ENCODE measurements at places on chromosomes 11 and 22. TPM values are rescaled to one million over a fixed set of nuclear protein-coding genes. Genes with fewer than 3 reads are reported as not detected.
A peak's percentile ranks its signal among the peaks of the same experiment; 100 is the strongest.

- H3K4me3 ChIP-seq, result no peak overlapping the region
- peaks cover 24% of the 10 kb centered on the region for H3K27me3 ChIP-seq
- no peaks in the 10 kb centered on the region for H3K36me3 ChIP-seq
- no peaks in the 10 kb centered on the region for H3K4me1 ChIP-seq
Measured at GRCh38 chr11:7098235-7098832, 9.5 kb downstream of the RBMXL2 start.

- peaks cover 10% of the 10 kb centered on the region for H3K4me1 ChIP-seq
- H3K27me3 ChIP-seq, result no peaks in the 10 kb centered on the region
- H3K36me3 ChIP-seq, result no peaks in the 10 kb centered on the region
- no peak overlapping the region for H3K27ac ChIP-seq
- no peak for DNase-seq
Measured at GRCh38 chr22:23784215-23784732, 2.5 kb upstream of the SMARCB1 start.

GRCh38 chr11:64854534-64855502 is 10.4 kb upstream of the CDC42BPG start:
- H3K36me3 ChIP-seq, result no peaks in the 10 kb centered on the region
- peaks cover 82% of the 10 kb centered on the region for H3K4me1 ChIP-seq
- peak overlapping the region; percentile 98 for H3K27ac ChIP-seq
- no peaks in the 10 kb centered on the region for H3K27me3 ChIP-seq
- H3K4me3 ChIP-seq, result no peak overlapping the region

DNA sequence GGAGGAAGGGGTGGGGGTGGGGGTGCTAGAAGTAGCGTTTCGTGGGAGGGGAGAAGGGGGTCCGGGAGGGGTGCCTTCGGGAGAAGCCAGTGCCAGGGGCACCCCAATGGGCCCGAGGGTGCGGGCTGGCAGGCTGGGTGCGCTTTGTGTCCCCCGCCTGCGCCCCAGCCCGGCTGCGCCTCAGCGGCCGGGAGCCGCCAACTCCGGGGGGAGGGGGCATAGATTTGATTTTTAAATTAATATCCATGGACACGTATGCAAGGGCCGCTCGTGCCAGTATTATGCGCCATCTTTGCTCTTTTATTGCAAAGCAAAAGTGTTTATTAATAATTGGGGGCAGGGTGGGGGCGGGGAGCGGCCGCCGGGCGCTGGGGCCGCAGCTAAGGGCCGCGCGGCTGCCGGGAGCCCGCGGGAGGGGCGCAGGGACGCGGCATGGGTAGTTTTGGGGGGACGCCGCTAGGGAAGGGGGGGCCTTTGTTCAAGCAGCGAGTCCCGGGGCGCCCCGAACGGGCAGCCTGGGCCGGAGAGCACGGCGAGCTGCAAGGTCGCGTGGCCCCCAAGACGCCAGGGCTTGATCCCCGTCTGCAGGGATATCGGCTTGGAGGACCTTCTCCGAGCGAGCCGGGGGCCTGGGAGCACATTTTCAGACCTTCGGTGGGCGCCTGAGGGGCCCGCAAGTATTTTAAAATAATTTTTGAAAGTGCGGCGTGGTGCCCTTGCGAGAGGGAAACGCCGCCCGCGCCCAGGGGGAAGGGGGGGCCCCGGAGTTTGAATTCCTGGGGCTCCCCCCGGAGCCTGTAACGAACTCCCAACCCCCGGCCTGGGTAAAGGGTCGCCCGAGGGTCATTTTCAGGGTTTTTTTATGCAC is 959 bp downstream of the CCND1 start:
- H3K27ac ChIP-seq, result peak overlapping the region; percentile 89
- H3K27me3 ChIP-seq, result no peaks in the 10 kb centered on the region
- DNase-seq, result no peak
- peaks cover 39% of the 10 kb centered on the region for H3K4me1 ChIP-seq

DNA sequence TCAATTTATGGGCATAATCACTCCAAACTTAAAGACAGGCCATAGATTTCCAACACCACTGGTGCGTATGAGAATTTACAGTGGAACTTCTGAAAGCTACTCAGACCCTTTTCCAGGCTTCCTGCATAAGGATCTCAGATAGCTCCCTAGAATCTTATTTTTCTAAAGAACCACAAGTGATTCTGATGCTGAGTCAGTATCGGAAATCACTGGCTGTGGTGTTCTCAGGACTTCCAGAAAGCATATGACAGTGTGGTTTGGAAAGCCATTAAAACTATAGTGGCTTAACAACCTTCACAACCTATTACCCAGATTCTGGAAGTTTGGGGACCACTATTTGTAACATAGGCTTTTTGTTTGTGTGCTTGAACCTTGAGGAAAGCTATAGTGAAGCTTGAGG is 756.0 kb downstream of the DLG2 start:
- no peaks in the 10 kb centered on the region for H3K27me3 ChIP-seq
- no peak overlapping the region for H3K4me3 ChIP-seq
- H3K4me1 ChIP-seq, result no peaks in the 10 kb centered on the region
- DNase-seq, result no peak

- no peak overlapping the region for H3K27ac ChIP-seq
- no peak overlapping the region for H3K4me3 ChIP-seq
- H3K27me3 ChIP-seq, result no peaks in the 10 kb centered on the region
- H3K4me1 ChIP-seq, result no peaks in the 10 kb centered on the region
- H3K36me3 ChIP-seq, result no peaks in the 10 kb centered on the region
Measured at GRCh38 chr22:31096657-31097279, 10.6 kb downstream of the SELENOM start.

The FAM180B gene
- not detected for total RNA-seq

The ZNRD2 gene
- 61.2 TPM for total RNA-seq

The TTC28 gene
- 24.8 TPM for total RNA-seq

DNA sequence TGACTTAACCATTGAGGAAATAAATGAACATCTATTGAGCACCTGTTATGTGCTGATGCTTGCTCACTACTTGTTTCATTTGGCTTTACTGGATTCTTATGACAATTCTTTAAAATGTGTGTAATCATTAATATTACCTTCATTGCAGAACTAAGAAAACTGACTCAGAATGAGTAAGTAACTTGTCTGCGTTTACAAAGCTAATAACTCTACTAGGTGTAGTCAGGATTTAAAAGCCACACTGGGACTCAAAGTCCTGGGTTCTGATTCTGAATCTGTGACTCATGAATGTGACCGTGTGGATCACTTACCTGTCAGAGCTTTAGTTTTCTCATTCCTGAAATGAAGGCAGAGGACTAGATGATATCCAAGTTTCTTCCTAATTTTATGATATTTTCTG is 23.4 kb upstream of the KIRREL3 start:
- no peaks in the 10 kb centered on the region for H3K4me1 ChIP-seq
- DNase-seq, result no peak
- no peak overlapping the region for H3K27ac ChIP-seq

The DSCAML1 gene
- total RNA-seq, result 1.6 TPM

The C11orf91 gene
- total RNA-seq, result 1.3 TPM

The PTDSS2 gene
- total RNA-seq, result 103 TPM

DNA sequence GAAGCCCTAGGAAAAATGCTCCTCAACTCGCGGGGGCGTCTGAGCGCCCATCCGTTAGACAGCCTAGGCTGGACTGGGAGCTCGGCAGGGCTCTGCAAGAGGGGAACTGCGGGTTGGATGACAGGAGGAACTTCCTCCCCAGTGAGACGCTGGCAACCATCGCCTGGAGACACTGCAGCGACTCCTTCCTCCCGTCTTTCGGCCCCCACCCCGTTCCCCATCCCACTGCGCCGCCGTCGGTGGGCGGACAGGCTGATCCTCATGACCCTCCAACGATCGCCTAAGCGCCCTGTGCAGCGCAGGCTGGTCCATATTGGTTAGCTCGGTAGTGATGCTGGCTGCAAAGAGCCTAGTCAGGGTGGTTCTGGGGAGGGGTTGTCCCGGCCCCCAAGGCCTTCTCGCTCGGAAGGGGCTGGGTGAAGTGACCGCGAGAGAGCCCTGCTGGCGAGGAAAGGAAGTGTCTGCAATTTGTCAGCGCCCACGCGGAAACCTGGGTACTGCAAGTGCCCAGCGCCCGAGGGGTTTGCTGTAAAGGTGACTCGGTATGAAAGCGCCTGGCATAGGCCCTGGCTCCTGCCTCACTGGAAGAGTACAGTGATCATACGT is 638 bp downstream of the NRGN start:
- DNase-seq, result no peak
- no peaks in the 10 kb centered on the region for H3K36me3 ChIP-seq
- H3K27me3 ChIP-seq, result peaks cover 44% of the 10 kb centered on the region
- peak overlapping the region; percentile 67 for H3K4me3 ChIP-seq

The C11orf87 gene
- total RNA-seq, result not detected

DNA sequence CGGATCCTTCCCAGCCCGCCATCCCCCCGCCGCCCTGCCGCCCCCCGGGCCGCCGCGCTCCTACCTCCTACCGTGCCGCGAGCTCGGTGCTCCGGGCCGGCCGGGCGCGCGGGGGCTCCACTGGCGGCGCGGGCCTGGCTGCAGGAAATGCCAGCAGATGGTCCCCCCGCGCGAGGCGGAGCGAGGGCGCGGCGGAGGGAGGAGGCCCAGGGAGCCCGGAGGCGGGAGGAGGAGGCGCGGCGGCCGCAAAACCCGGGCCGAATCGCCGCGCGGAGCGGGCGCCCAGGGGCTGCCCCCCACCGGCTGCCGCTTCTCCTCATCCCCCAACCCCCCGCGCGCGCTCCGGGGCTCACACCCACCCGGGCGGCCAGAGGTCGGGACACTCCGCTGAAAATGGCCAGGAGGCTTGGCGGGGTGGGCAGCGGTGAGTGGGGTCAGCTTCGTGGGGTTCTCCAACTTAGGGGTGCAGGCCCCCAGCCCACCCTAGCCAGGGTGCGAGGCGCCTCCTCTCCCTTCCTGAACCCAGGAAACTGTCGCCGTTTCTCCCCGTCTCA is at the start of gene OSBPL5:
Gene OSBPL5, minus strand, starts transcription at position 159 of the 554 bp plus-strand sequence. CDS start 36,162 bp downstream, outside the sequence.
- peaks cover 39% of the 10 kb centered on the region for H3K4me1 ChIP-seq
- H3K36me3 ChIP-seq, result no peaks in the 10 kb centered on the region

The CYB5R2 gene
- total RNA-seq, result 46.3 TPM

DNA sequence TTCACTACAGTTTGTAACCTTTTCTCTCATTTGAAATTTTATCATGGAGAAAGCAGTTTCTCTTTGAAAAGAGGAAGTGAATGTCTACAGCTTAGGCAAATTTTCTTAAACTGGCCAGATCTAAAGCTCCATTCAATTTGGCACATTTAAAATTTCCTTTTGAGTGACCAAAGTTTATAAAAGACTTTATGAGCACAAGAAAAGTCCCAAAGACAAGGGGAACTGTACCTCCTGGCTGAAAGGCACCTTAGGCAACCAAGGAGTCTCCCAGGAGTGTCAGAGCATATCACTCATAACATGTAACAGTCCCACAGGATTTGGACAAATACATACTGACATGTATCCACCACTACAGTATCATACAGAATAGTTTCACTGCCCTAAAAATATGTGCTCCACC is 41.3 kb downstream of the NARS2 start:
- H3K27me3 ChIP-seq, result no peaks in the 10 kb centered on the region
- no peak overlapping the region for H3K4me3 ChIP-seq
- no peak overlapping the region for H3K27ac ChIP-seq
- no peak for DNase-seq

The TPCN2 gene
- 20.6 TPM for total RNA-seq

- no peak for DNase-seq
- no peak overlapping the region for H3K4me3 ChIP-seq
- no peaks in the 10 kb centered on the region for H3K27me3 ChIP-seq
- no peaks in the 10 kb centered on the region for H3K4me1 ChIP-seq
Measured at GRCh38 chr22:46145361-46145851, 4.9 kb upstream of the PPARA start.

DNA sequence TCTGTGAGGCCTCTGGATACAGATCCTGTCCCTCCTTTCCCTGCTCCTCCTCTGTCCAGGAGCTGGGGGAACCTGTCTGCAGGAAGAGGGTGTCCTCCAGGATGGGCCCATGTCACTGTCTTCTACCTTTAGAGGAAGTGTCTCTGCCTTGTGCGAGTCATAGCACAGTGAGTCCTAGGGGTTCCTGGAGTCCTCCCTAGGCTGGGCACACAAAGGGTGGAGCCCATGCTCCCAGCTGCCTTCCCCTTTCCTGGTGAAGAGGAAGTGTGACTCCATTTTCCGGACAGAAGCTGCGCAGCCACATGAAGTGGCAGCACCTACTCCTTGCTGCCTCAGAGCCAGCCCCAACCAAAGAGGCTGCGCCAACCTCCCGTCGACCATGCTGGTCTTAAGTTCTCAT is 112.2 kb downstream of the CTTN start:
- no peak overlapping the region for H3K27ac ChIP-seq
- no peaks in the 10 kb centered on the region for H3K36me3 ChIP-seq
- H3K4me3 ChIP-seq, result no peak overlapping the region

- no peak overlapping the region for H3K27ac ChIP-seq
- H3K27me3 ChIP-seq, result peaks cover 4% of the 10 kb centered on the region
- H3K4me3 ChIP-seq, result no peak overlapping the region
- no peaks in the 10 kb centered on the region for H3K4me1 ChIP-seq
- no peaks in the 10 kb centered on the region for H3K36me3 ChIP-seq
Measured at GRCh38 chr11:64499261-64500004, 91.6 kb upstream of the SLC22A12 start.

DNA sequence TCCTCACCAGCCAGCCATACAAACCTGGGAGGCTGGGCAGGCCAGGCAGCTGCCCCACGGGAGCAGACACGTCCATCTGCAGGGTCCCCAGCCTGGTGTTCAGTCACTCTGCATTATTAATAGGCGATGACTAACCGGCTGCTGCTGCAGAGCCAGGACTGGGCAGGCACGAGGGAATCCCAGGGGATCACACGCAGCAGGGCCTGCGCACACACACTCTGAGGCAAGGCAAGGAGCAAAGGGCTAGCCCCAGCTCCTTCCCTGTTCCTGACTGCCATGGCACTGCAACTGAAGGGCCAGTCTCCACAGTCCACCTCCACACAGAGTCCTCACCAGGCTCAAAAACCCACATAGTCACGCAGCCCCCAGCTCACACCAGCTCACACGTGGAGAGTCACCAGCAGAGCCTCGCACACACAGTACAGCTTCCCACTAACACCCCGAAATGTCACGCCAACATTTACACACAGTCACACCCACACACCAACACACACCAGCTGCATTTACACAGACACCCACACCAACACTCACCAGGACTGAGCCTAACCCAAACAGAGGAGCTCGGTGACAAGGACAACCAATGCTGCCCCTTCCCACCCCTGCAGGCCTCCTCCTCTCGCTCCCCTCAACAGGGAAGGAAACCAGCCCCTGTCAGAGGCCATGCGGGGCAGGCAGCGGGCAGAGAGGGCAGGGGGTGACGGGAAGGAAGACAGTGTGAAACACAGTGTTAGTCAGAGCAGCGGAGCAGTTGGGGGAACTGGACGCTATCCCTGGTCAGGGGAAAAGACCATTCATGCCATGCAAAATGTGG is 47.3 kb downstream of the NRXN2 start:
- H3K36me3 ChIP-seq, result no peaks in the 10 kb centered on the region
- H3K4me1 ChIP-seq, result no peaks in the 10 kb centered on the region
- no peak for DNase-seq
- H3K4me3 ChIP-seq, result no peak overlapping the region
- peaks cover 40% of the 10 kb centered on the region for H3K27me3 ChIP-seq

DNA sequence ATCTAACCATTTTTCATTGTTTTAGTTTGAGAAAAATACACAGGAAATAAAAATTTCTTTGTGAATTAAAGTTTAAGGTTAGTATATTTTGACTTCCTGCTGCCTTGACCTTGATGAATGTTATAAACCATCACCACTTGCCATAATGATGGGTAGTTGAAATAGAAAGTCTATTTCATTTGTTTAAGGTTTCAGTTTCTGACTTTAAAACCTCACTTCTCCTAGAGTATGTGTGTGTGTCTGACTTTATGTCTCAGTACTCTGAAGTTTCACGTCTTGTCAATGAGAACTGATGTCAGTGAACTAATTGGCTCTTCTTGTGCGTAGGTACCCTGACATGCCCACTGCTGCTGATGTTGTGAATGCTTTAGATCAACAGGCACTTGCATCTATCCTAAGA is 188.2 kb downstream of the METTL15 start:
- no peak for DNase-seq
- H3K4me1 ChIP-seq, result no peaks in the 10 kb centered on the region
- no peaks in the 10 kb centered on the region for H3K27me3 ChIP-seq
- no peaks in the 10 kb centered on the region for H3K36me3 ChIP-seq

- no peaks in the 10 kb centered on the region for H3K36me3 ChIP-seq
- H3K27me3 ChIP-seq, result no peaks in the 10 kb centered on the region
- H3K27ac ChIP-seq, result no peak overlapping the region
Measured at GRCh38 chr11:15289723-15290122, 175.0 kb downstream of the INSC start.

The TIGD3 gene
- total RNA-seq, result 2.4 TPM
